COR-L47 (cell line): ENCODE measurements at places on chromosomes 3 and 15.

DNA sequence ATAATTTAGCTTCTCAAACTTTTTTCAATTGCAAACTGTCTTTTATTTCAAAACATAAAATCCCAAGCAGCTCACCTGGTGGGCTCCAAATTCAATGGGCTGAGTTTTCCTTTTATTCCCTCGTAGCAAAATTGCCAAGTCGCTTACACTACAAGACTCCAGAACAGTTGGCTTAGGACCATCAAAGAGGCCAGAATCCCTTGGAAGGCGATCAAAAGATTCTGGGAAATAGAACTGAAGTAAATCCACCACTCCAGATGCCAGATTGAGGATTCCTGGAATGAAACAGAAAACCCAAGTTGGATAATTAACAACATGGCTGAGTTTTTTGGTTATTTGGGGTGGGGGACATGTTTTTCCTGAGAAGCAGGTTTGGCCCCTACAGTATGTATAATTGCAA, 87.7 kb upstream of the DCLK3 start:
- no peak for DNase-seq

DNA sequence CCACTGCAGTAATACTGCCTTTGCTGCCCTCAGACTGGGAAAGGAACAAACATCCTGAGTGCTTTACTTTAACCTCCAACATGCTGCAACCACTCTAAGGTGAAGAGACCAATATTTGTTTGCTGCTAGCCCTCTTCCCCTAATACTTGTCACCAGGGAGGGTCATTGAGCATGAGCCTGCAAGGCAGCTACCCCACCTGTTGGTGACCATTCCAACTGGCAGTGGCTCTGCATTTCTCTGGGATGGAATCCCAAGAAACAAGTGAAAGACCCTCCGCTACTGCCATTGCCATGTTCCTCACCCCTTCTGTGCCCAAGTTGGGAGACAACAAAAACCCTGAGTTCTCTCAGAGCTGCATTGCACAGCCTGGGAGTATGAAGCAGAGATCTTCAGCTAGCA, 462.7 kb downstream of the ZBBX start:
- no peak for DNase-seq

DNA sequence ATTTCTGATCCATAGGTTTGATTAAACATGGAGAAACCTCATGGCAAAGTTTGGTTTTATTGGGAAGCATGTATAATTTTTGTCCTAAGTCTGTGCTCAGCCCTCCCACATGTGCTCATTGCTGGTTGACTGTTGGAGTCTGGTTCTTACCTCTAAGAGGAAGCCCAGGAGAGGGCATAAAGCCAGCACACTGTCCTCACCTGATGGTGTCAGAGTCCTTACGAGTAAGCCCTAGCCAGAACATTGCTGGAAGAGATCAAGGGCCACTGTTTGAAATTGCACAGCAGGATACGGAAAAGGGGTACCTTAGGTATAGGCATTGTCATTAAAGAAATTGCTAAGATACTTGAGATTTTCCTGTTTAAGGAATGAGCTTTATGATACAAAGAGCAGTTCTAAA, 21.3 kb downstream of the MLH1 start:
- no peak for DNase-seq

- DNase-seq: no peak
Observed at GRCh38 chr15:20659265-20659664, 117.7 kb upstream of the GOLGA6L6 start.

DNA sequence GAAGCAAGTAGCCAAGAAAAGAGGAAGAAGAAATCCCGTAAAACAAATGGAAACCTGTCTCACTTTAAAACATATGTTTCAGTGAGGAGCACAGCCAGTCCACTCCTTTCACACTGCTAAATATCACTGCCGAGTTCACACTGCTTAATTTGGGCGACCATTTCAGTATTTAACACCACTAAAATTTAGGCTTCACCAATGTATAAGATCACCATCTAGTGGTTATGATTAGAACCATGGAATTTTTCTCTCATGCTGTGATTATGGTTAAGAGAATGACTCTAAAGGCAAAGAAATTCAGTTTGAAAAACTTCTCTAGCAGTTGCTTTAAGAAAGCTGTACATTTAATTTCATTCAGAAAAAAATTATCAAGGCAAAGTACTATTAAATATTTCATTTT, 16.6 kb downstream of the SLC4A7 start:
- peak; percentile 32 for DNase-seq

DNA sequence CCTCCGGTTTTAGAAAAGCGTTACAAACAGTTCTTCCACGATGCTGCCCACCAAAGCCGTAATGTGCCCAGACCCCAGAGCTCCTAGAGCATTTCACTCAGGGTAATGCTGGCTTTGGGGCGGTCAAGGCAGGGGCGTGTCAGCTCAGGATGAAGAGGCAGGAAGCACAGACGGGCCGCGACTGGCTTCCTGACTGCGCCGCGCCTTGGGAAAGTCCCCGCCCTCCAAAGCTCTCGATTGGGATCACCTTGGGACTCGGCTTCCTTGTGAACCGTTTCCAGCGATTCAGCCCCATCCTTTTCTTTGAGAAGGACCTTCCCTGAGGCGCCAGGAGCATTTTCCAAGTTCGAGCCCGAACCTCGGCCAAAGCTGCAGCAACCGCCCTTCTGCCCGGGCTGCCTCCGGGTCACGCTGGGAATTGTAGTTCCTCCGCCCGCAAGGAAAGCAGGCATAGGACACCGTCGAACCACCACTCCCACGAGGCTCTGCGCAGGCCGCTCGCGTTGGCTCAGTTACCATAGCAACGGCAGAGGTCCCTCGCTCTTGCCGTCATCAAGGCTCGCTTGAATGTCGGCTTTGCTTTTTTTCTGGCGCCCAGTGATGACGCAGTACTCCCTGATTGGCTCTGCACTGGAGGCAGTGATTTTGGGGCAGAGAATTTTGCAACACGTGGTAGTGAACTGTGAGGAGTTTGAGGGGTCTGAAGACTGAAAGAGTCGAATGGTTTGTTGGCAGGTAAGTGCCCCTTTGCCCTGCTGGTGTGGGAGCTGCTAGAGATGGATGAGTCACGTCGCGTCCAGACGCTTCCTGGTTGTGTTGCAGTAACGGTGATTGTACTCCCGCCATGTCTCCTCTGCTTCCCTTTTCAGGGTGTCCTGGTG, at the start of the genes CCDC191 and QTRT2:
CCDC191 (minus strand) TSS at position 397 of the 881 bp plus-strand sequence; CDS start at position 337, 60 bp downstream.
QTRT2 (plus strand) TSS at position 608 of the 881 bp plus-strand sequence. CDS start 8,521 bp downstream, outside the sequence.
- peak; percentile 100 for DNase-seq

DNA sequence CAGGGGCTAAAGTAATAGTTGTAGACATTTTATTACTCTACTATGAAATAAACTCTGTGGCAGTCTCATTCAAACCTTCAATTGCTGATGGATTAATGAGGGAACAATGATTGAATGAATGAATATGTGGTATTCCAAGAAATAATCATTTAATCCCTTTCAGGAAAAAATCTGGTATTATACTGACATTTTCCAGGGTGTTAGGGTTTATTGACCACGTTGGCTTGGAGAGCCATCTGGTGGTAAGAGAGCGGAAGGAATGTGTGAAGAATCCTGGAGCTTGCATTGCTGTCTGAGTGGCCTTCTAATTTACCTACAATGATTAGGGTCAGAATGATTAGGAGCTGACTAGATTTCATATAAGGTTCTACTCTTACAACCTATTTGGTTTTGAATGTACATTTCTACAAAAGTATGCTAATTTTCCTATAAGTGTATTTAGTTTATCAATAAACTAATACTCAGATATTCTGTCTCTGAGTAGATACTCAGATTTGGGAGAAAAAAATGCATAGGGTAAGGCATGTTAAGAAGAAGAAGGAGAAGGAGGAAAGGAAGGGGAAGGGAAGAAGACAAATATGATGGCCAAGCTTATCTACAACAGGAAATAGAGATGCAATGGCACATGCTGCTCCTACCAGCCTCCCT, 249.9 kb downstream of the ROBO1 start:
- no peak for DNase-seq

DNA sequence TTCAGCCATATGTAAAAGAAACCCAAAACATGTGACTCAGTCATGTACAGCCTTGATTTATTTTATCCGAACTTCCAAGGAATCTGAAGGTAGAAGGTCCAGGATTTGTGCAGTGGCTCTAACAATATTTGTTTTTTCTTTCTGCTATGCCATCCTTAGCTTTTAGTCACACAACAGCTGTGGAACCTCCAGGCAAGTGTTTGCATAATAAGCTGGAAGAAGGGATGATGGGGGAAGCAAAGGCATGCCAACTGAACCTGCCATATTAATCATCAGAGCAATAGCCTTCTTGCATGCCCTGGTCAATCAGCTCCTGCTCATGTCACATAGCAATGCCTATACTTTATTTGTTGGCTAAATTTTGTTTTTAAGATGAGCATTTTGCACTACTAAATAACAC, 444.7 kb upstream of the ARPP21 start:
- no peak for DNase-seq

DNA sequence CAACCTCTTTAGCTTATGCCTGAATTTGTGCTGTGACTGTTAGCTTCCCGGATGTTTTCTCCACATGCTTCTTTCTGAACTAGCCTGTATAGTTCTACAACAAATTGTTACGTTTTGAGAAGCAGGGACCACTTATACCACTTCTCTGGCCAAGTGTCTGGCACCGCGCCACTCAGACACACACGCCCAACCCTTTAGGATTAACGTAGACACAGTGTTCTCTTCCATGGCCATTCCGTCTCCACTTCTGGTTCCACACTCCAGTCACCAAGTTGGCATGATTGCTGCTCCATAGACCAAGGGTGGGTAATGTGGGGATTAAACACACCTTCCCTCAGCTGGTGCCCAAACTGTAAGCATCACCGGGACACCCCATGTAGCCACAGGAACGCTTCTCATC, 755 bp upstream of the TMEM108 start:
- no peak for DNase-seq

DNA sequence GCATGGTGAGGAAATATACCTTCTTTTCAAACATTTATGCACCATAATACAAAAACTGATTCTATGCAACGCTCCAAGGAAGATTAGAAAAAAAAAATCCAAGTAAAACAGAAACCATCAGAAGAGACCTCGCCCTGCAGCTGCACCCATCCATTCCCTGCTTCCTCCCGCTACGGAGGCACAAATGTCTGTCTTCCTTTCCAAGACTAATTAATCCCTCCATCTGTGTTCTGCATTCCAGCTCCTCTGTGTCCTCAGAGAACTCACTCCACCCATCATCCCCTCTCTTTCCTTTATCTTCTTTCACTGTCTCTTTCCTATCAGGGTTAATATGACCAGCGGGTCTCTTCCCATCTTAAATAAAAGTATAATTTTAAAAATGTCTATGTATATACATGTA, 196.1 kb downstream of the ADAMTSL3 start:
- DNase-seq: no peak

- DNase-seq: no peak
Observed at GRCh38 chr3:63331520-63331919, 53.4 kb downstream of the SYNPR start.

- DNase-seq: no peak
Observed at GRCh38 chr15:74432271-74432967, 1.3 kb downstream of the SEMA7A start.

DNA sequence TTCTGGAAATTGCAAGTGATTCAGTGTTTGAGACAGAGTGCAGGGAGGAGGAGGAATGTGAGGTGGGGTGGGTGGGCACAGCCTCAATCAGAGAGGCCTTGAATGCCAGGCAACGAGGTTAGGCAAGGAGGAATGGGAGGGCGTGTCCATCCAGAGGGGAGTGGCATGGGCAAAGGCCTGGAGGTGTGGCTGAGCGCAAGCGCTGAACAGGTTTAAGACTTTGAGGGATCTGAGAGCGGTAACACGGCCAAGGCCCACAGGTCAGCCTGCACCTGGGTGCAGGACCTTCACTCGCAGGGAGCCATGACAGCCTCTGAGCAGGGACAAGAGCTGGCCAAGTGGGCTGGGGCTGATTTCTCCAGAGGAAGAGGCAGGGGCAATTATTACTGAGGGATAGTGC, 125.9 kb downstream of the TPRA1 start:
- DNase-seq: no peak

DNA sequence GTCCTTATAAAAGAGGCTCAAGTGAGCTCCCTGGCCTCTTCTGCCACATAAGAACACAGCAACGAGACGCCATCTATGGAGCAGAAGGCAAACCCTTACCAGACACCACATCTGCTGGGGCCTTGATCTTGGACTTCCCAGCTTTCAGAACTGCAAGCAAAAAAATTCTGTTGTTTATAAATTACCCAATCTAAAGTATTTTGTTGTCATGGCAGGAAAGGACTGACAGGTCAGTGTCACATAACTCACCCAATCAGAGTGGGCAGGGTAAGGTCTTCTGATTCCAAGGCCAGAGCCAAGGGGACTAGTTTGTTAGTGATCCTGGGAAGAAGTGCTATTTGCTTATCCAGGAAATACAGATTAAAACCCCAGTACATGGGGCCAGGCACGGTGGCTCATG, 98.9 kb downstream of the HMG20A start:
- DNase-seq: no peak

DNA sequence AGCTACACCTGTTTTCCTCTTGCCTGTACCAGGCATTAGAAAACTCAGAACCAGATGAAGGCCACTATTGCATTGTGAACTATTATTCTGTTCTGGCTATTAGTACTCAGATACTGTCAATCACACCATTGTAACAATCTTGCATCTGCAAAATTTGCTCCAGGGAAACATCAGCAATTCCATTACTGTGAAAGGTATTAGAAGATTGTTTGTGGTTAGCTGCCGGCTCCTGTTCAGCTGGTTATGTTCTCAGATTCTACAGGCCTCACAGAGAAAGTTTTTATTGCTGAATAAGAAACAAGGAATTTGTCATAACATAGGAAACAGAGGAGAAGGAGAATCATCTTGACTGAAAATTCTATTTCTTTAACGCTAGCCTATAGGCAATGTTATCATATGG, 179.9 kb downstream of the PLOD2 start:
- DNase-seq: no peak

GRCh38 chr15:51904931-51905330, 66.6 kb downstream of the LEO1 start:
- DNase-seq: no peak

DNA sequence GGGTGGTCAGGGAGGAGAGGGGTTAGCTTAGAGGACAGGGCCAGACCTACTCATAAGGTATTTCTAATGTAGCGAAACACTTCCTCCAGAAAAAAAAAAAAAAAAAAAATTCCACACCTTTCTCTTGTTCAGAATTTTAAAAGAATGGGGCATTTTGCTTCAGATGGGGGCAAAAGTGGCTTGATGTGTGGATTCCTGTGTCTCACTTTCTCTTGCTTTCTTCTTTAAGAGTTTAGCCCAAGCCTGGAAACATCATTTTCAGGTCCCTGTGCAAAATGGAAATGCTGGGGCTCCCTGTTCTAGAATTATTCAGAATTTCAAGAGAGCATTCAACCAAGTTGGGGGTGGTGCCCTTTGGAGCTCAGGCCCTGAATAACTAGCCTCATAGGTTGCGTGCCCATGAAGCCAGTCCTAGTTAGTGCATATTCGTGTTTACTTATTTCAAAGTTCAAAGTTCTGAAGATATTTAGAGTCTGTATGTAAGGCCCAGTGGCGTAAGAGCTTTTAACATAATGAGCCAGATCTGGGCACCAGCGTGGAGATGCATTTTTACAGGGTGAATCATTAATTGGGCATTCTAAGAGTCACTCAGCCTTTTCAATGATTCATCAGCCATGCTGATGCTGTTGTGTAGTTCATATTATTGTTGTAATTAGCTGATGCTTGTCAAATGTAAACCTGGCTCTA, 104.5 kb downstream of the RPLP1 start:
- DNase-seq: peak; percentile 60
